HTR-8/SVneo (cell line): ENCODE measurements at places on chromosomes 4 and X.

DNA sequence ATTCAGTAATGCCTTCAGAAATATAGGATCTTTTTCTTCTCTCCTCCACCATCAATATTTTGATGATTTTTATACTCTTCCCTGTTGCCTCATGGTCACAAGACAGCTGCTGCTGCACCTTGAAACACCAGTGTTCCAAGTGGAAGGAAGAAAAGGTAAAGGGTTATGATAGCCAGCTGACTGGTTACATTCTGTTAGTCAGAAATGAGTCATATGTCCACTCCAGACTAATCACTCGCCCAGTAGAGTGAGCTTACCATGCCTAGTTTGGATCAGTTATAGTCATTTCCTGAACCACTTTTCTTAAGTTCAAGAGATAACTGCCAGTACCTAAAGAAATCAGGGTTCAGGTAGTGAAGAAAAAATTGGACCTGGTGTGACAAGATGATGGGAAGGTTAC lies 532.3 kb upstream of the SMIM31 start:
- DNase-seq = no peak

GRCh38 chrX:115713460-115713859 lies 152.5 kb downstream of the PLS3 start:
- no peak for DNase-seq

DNA sequence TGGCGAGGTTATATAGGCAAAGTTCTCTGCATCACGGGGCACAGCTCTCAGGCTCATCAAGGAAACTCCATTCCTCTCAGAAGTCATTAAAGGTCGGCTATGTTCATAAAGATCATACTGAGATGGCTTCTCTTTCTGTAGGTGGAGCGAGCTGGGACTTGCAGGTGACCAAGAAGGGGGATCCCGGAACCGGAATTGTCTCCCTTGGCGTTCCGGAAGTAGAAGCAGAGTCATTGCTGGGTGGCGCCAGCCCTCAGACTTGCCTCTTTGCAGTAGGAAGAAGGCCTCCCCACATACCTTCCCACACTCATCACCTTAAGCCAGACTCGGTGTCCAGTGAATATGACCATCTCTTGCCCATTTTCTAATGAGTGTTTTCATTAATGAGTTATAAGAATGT lies 17.9 kb upstream of the HPGD start:
- DNase-seq = no peak

DNA sequence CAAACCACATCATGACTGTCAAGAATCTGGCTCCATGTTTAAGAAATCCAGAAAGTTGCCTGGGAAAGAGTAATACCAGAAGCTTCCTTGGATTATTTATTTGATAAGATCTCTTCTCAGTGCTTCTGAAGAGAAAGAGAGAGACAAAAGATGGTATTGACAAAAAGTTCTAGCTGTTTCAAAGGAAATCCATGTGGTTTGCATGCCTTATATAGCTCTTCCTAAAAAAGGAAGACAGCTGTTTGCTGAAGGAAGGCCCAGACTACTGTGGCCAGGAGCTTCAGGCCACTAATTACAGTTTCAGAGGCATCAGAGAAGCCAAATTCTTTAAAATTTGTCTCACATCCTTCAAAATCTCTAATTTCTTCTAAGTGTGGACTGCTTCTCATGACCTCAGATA lies 565.2 kb upstream of the SLIT2 start:
- DNase-seq = no peak

DNA sequence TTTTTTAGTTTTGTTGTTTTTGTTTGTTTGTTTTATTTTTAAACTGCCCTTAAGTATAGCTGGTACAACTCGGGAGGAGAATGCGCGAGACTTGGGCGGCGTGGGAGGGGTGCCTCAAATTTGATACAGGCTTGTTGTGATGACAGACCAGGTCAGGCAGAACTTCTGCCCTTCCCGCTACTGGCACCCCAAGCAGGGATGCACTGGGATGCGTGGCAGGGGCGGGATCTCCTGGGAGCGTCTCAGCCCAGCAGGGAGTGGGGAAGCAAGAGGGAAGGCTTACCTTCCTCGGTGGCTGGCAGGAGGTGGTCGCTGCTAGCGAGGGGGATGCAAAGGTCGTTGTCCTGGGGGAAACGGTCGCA lies 851 bp downstream of the SFRP2 start:
- DNase-seq = no peak

DNA sequence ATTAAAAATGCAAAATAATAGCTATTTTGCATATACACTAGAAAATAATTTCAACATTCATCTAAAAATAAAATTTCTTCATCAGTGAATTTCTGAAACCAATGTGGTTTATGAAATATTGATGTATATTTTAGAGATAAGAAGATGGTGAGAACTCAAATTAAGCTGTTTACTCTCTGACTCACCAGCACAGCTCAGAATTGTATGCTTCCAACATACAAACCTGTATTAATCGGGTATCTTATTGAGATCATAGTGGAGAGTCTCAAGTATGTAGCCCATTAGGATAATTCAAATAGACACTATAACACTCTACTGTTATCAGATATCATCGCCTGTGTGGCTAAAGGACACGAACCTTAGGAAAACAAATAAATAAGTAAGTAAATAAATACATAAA lies 899.5 kb upstream of the INTU start:
- no peak for DNase-seq
